Right ventricle myocardium inferior (tissue), 1 donor: ENCODE measurements at places on chromosomes 13 and 19. TPM values are rescaled to one million over a fixed set of nuclear protein-coding genes. Genes with fewer than 3 reads are reported as not detected.

DNA sequence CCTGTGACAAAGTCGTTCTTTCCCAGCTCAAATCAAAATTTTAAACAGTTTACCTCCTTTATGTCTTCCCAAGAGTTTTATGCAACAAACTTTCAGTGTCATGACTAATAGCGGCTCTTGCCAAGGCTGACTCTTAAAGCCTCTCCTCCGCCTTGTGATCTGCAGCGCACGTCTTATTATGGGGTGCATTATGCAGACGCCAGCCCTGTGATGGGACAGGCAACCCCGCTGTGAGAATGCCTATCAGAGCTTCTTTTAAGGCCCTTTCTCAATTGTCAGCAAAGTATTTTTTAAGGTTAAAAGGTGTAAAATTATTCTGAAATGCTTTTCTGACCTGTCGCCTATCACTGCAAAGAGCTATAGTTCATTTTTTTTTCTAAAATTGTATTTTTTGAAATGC is 152.8 kb downstream of the SOX1 start:
- DNase-seq, result no peak

DNA sequence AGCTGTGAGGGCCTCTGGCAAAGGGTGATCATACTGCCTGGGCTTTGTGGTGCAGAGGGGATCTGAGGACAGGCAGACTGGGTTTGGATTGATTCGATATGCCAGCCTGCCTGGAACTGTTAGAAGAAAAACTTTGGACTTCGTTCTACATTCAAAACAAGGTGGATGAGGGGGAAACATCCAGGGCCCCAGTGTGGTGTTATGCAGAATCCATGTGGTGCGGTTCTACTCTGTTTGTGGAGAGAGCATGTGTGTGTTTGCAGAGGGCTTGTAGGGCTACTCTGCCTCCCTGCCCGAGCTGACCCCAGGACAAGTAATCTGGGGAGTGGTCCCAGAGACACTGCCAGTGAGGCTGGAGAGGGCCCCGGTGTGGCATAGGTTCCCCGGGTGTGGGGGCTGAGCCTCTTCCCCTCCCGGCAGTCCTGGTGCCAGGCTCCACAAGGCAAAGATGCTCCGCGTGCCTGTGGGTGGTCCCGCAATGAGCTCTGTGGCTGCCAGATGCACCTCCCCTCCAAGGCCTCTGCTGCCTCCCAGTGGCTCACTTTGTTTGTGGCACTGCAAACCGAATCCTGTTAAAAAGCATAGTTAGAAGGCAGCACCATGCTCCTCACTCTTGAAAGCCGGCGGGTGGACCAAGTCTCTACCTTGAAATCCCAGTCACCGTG is 22.3 kb upstream of the TFDP1 start:
- DNase-seq, result peak; percentile 79

DNA sequence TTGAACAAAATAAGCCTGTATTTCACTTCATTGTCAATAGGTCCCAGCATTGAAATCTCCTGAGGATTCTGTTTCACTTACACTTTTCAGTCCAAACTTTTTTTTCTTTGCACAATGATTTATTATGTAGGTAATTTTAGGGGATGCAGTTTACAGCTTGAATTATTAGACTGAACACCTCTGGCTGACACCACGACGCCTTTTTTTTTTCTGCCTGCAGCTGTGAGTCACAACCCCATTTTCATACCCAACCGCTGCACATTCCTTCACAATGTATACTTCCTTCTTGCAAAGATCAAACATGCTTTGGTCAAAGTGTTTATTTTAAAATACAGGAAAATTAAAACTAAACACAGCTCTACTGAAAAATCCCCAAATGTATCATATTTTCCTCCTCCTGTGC is 11.4 kb downstream of the ZIC2 start:
- no peak for DNase-seq

Gene NKG7
- 3.5 TPM for total RNA-seq

Gene NDUFA11
- total RNA-seq, result 571 TPM

Gene HAUS5
- 5.2 TPM for total RNA-seq

Gene ZNF146
- 34.3 TPM for total RNA-seq
